Right cardiac atrium (tissue), 5 donors: ENCODE measurements at places on chromosomes 11 and 22. TPM values are rescaled to one million over a fixed set of nuclear protein-coding genes. Genes with fewer than 3 reads are reported as not detected.
A peak's percentile ranks its signal among the peaks of the same experiment; 100 is the strongest.

DNA sequence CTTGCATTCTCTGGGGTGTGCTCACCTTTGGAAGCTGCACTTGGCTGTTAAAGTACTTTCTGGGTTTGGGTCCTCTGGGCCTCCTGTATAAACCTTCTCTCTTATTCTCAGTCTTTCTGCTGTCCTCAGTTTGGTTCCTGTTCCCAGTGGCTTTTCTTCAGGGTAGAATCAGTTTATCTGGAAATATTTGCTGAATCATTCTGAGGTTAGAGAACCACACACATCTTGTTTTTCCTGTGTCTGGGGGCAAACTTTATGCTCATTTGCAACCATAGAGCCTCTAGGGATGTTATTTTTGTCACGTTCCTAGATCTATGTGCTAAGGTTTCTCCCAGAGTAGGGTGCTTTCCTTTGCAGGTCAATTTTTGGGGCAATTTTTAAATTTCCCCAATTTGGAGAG lies 224.3 kb upstream of the C11orf87 start:
- DNase-seq, result no peak

GRCh38 chr11:91295591-91295990 lies 929.0 kb upstream of the FAT3 start:
- DNase-seq, result no peak

- no peak for DNase-seq
Measured at GRCh38 chr11:102364991-102365390, 18.0 kb downstream of the BIRC2 start.

DNA sequence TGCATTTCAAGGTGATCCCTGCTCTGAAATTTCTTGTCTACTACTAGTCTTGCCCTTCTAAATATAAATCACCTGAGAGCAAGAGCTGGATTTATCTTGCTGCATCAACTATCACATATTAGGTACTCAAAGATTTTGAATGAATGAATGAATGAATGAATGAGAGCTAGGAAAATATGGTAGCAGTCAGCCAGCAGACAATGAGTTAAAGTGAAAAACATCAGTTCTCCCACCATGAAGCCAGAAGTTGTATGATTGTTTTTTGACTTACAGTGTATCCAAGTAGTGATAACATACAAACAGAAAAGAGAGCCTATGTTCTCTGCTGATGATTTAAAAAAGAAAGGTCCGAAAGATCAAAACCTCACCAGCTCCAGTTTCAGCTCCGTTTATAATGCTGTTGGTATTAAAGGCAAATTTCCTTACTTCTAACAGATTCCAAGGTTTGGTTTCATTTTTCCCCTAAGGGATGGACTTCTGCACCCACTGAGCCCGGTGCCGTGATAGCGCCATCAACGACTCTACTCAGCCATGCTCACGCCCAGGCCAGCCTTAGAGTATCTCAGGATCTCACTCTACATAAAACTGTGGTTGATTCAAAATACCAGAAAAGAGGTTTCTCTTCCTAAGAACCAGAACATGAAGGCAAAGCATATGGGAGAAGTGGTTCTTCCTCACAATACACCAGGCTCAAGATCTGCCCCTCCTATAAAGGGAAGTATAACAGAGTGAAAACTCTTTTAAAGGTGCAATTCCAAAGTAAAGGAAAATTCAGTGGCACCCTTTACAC lies 92.0 kb downstream of the SGSM3 start:
- no peak for DNase-seq

GRCh38 chr11:48104568-48104924 lies 112.1 kb upstream of the OR4B1 start:
- no peak for DNase-seq

GRCh38 chr22:26615149-26615548 lies 2.7 kb downstream of the CRYBB1 start:
- DNase-seq, result no peak

- no peak for DNase-seq
Measured at GRCh38 chr22:49586244-49586748, 241.4 kb downstream of the BRD1 start.

DNA sequence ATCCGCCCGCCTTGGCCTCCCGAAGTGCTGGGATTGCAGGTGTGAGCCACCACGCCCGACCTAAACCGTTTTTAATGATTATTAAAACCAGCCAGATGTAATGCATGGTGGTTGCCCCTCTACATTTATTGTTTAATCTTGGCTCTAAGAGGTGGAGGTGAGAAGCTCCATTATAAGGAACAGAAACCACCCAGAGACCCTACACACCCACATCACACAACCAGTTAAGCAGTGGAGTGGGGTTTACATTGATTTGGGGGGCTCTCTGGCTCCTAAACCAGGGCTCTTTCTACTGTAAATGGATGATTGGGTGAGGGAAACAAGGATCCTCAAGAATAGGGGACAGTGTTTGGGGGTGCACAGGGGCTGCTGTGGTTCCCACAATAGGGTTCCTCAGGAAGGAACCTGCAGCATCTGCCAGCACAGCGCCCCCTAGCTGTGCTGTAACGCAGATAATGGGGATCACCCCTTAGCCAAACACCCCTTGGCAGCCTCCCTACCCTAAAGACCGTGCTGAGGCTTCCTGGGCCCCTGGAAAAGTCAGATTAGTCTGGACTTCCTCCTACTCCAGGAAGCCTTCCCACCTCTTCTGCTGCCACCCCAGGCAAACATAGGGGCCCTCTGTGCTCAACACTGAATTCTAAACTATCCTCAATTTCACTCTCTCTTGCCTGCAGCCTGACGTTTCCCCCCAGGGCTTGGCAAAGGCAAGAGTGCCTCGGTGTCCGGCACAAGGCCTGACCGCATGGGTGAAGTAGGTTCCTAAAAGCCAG lies 2.4 kb downstream of the MPST start:
- peak; percentile 47 for DNase-seq

GRCh38 chr11:108609682-108610081 lies 16.1 kb upstream of the EXPH5 start:
- no peak for DNase-seq

DNA sequence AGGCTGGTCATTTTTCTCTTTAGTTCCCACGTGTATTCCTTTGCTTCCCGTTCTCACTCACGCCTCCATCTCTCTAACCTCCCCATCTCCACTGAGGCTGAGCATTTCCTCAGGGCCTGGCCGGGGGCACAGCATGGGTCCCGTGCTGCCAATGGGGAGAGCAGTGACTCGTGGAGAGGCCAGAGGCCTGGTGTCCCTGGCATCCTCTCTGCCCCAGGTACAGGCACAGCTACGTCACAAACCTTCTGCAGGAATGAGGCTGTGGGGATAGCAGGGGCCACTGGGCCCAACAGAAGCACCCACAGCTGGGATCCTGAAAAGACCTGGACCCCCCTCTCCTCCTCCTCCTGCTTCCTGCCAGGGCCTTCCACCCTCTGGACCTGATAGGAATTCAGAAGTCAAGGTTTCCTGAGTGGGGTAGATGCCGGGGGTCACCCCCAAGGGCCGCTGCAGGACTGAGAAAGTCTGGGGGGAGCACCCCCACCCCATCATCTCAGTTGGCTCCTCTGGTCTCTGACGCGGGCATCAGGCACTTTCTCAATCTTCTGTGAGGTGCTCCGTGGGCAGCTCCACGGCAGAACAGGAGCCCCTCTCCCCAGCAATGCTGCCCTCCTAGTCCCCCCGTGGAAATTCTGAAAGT lies 11.8 kb downstream of the PNPLA5 start:
- no peak for DNase-seq

DNA sequence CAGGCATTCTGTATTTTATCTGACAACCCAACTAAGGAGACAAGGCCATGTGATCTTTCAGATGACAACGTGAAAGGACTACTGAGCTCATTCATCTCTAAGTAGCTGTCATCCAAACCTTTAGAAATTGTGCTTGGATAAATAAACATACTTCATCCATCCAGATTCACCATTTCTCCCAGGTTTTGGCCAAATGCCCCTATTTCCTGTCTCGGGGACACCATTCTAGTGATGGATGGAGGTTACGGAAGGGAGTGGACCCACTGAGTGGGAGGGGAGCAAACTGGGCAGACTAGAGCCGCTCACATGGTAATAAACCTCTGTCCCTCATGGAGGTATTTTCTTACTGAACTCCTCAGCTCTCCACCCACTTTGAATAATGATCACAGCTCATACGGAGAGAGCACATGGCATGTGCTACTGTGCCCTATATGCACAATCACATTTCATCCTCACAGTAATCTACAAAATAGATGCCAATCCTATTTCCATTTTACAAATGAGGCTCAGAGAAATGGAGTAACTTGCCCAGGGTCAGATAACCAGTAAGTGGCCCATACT lies 114.4 kb downstream of the SLC1A2 start:
- DNase-seq, result no peak

- no peak for DNase-seq
Measured at GRCh38 chr11:86124251-86125233, 55.7 kb upstream of the PICALM start.

DNA sequence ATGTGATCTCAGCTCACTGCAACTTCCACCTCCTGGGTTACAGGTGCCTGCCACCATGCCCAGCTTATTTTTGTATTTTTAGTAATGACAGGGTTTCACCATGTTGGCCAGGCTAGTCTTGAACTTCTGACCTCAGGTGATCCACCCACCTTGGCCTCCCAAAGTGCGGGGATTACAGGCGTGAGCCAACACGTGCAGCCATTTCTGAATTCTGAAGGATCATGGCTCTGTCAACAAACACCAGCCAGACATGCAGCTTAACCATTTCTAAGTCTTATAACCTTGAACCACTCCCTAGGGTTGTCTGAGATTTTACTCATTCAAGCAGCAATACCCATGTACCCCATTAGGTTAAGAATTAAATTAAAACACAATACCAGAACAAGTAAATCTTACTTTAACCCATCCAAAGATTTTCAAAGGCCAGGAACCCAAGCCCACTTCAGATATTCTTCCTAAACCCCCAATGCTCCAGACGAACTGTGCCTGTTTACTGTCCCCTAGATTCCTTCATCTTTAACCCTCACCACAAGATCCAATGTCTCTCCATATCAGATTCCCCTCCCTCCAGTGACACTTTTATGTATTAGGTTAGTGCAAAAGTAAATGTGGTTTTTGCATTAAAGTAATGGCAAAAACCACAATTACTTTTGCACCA lies 4.0 kb downstream of the RPS13 start:
- no peak for DNase-seq

Gene ADM2
- total RNA-seq, result not detected

Gene IGLL1
- not detected for total RNA-seq

Gene MAPK11
- total RNA-seq, result 6.4 TPM

Gene FIBIN
- 7.3 TPM for total RNA-seq

Gene DNAJB7
- not detected for total RNA-seq

Gene HSCB
- 8.2 TPM for total RNA-seq

Gene VPS11
- 21.0 TPM for total RNA-seq
